ENCODE measurements at places on chromosomes 11 and 22.

DNA sequence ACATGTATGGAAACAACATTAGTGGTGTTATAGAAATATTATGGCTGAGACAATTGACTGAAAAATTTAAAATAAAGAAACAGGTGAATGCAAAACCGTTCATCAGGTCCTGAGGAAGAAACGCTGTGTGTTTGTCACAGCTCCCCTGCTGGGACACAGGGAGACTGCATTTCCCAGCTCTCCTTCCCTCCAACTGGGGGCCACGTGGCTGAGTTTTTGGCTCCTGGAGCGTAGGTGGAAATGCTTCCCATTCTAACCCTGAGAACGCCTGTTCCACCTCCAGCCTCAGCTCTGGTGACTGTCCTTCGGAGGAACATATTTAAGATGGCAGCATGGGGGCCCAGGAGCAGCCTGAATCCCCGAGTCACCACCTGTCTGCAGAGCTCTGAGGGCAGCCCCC lies 398.6 kb downstream of the BRD1 start:
- DNase-seq: no peak

GRCh38 chr22:39266398-39267030 lies 21.7 kb upstream of the PDGFB start:
- DNase-seq: no peak

DNA sequence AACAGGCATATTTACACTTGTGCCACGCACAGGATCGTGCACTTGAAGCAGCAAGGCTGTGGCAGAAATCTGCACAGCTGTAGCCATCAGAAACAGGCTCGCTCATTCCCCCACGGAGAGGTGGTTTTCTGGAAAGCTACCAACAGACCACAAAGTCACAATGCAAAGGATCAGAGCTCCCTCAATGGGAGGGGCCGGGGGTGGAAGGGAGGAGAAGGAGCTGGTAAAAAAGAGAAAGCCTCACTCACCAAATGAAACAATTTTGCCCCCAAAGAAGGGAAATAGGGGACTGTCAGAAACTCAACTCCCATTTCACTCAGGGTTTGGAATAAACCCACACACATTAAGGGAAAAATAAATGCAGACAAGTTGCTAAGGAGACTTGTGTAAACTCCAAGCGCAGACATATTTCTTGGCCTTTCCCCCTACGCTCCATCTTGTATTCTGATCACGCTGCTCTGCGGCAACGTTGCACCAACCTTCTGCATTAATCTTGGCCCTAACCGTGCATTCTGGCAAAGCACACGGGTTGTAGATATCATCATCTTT lies 43.2 kb upstream of the BLID start:
- DNase-seq: no peak

- no peak for DNase-seq
These were observed 111.3 kb downstream of the PLEKHA7 start for GRCh38 chr11:16902781-16903378.

DNA sequence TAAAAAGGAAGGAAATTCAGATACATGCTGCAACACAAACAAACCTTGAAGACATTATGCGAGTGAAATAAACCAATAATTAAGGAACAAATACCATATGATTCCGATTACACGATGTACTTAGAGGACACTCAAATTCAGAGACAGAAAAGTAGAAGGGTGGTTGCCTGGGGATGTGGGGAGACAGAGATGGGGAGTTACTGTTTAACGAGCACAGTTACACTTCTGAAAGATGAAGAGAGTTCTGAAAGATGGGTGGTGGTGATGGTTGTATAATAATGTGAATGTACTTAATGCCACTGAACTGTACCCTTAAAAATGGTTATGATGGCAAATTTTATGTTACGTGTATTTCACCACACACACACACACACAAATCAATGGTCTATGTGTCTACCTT lies 14.7 kb downstream of the ZBTB44 start:
- no peak for DNase-seq

- DNase-seq: no peak
These were observed 44.7 kb downstream of the ABTB2 start for GRCh38 chr11:34313099-34313517.

DNA sequence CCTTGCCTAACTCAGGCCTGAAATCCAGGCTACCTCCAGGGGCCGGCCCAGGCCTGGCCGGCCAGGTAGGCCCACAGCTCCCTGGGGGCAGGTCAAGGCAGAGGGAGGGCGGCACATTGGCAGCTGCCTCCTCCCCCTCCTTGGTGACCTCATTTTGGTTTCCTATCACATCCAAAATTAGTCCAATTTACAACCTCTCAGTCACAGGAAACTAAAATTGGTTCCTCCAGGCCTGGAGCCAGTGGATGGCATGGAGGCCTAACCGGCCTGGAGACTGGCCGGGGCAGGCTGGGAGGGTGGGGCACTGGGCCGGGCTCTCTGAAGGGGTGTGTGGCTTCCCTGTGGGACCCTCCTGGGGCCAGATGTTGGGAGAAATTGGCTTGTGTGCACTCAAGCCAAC lies 35.9 kb downstream of the LRRC10B start:
- no peak for DNase-seq

- DNase-seq: no peak
These were observed 10.0 kb downstream of the PPM1F start for GRCh38 chr22:21942407-21943343.

DNA sequence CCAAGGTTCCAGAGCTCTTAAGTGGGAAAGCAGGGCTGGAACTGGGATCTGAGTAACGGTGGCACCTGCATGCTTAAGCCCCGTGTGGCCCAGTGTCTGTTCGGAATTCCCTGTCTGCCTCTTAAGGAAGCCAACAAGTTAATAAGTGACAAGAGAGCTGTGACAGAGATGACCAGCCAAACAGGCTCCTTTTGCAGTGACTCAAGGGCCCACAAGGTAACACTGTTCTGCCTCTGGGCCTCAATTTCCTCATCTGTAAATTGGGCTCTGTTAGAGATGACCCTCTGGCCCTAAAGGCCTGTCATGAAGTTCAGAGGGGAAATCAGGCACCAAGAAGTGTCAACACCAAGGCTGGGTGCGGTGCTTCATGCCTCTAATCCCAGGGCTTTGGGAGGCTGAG lies 18.6 kb downstream of the USH1C start:
- no peak for DNase-seq

- no peak for DNase-seq
These were observed 20.2 kb downstream of the C11orf96 start for GRCh38 chr11:43962383-43963278.

DNA sequence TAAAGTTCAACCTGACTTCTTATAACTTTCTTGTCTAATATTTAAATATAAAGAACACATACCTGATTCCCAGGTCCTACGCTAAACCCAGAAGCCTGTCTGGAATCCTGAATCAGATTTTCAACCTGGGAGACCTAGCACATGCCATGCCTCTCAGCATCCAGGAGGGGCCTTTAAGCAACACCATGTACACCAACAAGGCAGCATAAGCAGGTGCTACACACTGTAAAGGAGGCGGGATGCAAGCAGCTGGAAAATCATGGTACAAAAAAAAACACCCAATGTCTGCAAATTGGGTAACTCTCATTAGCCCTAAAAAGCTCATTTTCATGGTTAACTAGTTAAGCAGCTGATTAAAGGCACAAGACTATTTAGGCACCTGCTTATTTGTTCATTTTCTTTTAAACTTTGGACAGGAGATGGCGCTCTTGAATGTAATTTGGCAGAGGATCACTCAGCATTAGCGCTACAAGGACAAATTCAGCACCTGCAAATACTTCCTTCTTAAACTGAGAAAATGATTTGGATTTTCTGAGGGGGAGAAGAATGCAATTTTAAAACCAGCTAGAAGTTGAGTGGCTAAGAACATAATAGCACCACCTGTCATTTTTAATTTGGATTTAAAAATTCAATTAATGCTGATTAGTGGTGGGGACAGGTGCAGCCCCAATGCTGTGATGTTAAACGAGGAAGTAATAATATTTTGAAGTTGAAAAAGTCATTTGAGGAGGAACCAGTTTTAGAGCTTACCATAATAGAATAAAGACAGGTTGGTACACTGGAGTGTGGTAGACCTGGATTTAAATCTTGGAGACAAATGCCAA lies 104.0 kb downstream of the FAR1 start:
- DNase-seq: peak; percentile 19

GRCh38 chr11:64165842-64166635 lies at the start of gene MACROD1:
MACROD1 (minus strand) TSS chr11:64166113; CDS start chr11:64165994, 119 bp downstream.
- DNase-seq: peak; percentile 67

DNA sequence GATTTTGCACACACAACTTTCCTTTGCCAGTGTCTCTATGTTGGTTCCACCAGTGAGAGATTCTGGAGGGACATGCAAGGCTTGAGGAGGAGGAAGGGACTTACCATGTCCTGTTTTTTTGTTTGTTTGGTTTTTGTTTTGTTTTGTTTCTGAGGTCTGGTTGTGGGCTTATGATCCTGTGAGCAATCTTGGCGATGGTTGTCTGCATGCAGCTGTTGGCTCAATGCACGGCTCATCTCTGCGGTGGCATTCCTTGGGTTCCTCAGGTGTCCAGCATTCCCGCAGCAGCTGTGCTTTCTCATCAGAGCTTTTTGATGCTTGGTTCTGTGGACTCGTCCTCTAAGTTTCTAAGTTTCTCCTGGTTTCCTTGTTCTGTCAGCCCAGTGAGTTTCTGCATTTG lies 4.8 kb upstream of the NNMT start:
- DNase-seq: no peak

DNA sequence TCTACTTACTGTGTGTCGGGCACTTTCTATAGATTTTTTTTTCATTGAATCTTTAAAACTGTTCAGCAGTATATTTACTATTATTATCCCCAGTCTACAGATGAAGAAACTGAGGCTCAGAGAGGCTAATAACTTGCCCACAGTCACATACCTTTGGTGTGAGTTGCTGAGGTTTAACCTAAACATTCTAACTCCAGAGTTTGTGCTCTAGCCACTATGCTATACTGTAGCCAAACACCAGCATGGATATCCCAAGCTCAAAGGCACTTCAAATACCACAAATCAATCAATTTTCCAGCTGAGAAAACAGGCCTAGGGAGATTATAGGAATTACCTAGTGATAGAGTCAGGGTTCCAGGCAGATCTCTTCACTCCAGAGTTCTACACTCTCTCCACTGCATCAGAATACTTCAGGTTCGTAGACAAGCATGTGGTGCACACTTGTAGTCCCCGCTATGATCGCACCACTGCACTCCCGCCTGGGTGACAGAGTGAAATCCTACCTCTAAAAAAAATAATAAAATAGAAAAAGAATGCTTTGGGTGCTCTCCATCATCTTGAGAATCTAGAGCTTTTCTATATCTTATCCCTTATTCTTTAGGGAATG lies 20.4 kb upstream of the UPB1 start:
- no peak for DNase-seq

- no peak for DNase-seq
These were observed 42.1 kb downstream of the LRRC32 start for GRCh38 chr11:76628408-76628947.

GRCh38 chr11:60766547-60766946 lies 9.9 kb downstream of the MS4A15 start:
- DNase-seq: no peak

DNA sequence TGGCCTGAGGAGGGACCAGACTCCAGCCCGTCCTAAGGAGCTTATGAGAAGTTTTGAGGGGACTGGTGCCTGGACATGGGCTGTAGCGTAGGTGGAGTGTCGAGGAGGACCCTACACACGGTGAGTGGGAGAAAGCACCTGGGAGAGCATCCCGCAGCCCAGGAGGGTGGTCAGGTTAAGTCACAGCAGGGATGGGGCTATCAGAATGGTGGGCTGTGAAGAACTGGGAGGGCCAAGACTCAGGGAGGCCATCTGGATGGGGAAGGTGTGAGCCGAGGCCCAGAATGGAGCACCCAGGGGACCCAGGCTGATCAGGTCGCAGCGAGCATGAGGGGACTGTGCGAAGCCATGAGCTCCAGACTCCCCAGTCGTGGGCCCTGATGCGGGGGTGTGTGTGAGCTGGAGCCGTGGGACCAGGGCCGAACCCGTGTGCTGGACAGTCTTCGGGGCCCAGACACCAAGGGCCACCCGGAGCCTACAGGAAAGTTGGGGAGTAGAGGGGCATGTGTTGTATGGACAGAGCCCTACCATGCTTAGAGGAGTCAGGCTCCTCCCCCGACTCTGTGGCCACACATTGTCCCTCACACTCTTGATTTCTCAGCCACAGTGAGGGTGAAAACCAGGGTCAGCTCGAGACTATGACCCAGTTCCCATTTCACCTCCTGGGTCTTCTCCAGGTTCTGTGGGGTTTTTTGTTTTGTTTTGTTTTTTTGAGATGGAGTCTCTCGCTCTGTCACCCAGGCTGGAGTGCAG lies 54.3 kb downstream of the BCR start:
- DNase-seq: no peak

DNA sequence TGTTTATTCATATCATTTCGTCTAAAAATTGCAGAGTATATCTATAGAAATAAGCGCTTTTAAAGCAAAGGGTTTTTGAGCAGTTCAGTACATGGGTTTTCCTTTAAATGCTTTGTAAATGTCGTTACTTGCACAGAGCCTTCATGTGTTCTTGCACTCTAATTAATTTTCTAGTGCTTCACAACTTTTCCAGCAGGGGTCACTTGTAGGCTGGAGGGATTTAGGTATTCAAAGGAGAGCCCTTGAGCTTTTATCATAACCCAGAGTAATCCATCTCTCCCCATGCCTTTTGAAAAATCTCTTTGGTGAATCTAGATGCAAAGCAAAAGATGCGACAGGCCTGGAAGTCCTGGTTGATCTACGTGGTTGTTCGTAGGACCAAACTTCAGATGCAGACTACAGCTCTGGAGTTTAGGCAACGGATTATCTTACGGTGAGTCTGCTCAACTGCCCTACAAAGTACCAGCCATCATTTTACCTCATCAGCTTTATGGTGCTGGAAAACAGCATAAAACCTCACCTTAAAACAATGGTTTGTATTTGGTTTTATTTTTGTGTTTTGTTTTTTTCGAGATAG lies 60.4 kb downstream of the SFI1 start:
- DNase-seq: no peak

DNA sequence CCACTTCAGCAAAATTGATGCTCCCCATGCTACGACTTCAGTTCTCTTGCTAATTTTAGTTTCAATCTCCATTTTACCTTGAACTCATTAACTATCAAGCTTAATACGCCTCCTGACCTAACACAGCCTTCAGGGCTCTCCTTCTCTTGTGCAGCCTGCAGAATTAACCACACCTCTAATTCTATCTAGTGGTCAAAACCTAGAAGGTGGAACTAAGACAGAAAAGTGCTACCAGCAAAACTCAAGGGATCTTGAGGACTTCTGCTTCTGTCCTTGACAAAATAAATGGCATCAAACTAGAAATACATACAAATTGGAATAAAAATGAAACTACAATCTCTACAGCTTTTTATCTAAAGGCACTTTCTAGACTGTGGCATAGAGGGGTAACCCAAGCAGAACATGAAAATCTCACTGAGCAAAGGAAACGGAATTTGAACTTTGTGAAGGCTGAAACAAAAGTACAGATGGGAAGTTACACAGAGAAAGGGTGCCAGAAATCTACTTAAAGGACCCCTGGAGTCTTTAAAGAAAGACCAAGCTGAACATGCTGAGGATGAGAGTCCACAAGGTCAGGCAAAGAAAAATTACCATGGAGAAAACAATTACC lies 10.7 kb downstream of the CWF19L2 start:
- DNase-seq: no peak

- no peak for DNase-seq
These were observed 9.2 kb downstream of the LIN7C start for GRCh38 chr11:27497284-27497866.
